ENCODE measurements at places on chromosomes 16 and 17. TPM values are rescaled to one million over a fixed set of nuclear protein-coding genes. Genes with fewer than 3 reads are reported as not detected.

DNA sequence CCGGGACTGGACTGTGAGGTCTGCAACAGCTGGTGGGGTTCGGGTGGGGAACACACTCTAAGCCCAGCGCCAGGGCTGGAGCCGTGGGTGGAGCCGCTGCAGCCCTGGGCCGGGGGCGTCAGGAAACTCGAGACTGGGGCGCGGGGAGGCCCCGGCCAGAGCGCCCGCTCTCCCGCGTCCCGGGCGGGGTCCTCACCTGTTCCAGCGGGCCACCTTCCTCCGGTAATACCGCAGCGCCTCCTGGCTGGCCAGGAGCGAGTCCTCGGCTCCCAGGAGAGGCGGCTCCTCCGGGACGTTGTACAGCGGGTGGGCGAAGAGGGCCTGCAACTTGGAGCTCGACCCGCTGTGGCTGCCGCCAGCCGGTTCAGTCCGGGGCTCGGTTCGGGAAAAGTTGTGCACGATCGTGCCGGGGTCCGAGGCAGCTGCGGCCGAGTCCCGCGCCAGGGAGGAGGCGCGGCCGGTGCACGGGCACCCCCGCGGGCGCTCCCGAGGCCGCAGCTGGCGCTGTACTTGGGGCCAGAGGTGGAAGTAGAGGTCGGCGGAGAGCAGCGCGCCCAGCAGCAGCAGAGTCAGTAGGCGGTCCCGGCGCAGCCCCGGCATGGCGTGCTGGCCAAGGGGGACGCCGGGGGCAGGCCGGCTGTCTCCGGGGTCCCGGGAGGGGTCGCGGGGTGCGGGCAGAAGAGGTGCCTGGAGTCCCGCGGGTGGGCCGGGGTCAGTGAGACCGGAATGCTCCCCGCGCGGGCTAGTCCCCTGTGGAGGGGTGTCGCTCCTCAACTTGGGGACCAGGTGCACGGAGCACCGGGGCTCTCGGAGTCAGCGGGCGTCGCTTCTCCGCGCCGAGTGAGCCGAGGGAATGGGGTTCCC is 868 bp downstream of the FAM20A start:
- no peak for DNase-seq

DNA sequence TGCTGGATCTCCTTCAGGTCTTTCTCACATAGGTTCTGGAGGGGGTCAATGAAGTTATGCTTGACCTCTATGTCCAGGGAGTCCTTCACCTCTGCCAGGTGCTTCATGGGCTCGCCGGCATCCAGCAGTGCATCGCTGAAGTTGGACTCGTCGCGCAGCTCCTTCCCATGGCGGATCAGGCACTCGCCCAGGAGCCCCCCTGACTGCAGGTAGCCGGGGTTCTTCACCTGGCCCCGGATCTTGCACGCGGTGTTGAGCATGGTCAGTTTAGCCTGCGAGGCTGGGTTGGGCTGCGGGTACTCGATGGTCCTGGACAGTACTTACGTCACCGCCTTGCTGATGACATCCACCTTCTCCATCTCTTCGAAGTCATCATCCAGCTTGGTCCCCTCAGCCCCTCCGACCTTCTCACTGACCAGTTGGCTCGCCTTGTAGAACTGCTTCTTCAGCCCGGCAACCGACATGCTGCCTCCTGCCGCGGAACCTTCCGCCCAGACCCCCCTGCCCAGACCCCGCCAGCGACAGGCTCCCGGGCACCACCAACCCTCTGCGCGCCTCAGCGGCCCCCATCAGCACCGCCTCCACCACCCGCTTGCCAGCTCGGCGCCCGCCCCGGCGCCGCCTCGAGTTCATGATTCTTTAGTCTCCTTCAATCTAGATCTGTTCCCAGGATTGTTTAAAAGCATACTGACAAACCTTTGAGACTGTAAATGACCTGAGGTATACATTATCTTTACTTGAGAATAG is 99.8 kb downstream of the KPNA2 start:
- DNase-seq = no peak

DNA sequence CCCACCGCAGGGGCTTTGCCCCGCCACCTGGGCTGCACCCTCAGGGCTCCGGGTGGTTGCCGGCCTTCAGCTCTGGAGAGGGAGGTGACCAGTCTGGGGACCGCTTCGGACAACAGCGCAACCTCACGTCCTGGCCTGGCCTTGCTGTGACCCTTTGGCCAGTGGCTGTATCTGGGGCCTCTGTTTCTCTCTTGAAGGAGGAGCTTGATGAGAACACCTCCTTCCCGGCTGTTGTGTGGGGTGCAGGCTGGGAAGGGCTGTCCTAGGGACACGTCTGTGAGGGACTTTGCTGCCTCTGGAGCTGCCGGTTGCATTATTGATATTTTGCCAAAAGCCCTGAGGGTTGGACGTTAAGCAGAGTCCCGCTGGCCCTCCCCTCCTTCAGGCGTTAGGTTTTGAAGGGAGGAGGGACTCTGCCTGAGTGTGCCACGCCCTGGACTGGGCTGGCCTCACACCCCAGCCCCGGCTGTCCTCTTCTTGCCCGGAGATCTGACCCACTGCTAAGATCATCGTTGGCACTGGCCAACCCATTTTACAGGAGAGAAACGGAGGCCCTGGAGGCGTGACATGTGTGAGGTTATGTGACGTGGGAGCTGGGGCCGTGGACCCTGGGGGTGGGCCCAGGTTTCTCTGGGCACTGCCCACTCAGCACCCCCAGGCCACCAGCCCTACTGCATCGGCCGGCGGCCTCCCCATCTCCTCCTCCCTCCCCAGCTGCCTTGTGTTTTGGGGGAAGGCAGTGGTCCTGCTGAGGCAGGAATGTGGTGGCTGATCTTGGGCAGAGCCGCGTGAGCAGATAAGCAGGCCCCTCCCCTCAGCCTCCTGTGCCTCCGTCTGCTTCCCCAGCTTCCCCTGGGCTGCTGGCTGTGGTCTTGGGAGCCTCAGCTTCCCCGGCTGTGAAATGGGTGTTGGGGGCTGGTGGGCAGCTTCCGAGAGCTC is 8.5 kb downstream of the ZFPM1 start:
- no peak for DNase-seq

GRCh38 chr16:1791943-1792812 is 1.3 kb downstream of the IGFALS start:
- peak; percentile 58 for DNase-seq

Gene CCL2
- total RNA-seq = 219 TPM

Gene SECTM1
- 22.2 TPM for total RNA-seq

DNA sequence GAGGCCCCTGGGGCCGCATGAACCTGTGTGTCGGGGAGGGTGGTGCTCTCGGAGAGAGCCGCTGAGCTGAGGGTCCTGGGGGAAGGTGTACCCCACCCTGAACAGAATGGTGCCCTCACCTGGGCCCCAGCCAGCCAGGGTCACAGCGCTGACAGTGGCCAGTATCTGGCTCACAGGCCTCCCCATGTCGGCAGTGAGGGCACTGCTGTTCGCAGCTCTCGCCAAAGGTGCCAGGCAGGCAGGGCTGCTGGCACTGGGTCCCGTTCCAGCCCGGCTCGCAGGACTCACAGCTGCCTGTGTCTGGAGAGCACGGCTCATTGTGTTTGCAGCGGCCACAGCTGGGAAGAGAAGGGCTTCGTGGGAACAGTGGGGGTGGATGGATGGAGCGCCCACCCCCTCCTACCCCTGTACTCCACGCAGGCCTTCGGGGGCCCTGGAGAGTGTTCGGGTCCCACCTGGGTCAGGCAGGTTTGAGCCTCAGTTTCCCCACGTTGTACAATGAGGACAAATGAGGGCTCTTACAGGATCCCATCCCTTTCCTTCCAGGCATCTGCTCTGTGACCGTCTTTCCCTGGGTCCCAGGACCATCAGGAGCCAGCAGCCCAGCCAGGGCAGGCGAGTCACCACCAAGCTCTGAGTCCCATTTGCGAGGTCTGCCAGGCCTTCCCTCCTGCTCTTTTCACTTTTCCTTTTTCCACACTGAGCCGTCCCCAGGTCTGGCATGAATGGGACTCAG is 5.0 kb downstream of the SCARF1 start:
- no peak for DNase-seq

- DNase-seq = peak; percentile 61
These were observed 28.3 kb upstream of the CDC42EP4 start for GRCh38 chr17:73340093-73340596.

DNA sequence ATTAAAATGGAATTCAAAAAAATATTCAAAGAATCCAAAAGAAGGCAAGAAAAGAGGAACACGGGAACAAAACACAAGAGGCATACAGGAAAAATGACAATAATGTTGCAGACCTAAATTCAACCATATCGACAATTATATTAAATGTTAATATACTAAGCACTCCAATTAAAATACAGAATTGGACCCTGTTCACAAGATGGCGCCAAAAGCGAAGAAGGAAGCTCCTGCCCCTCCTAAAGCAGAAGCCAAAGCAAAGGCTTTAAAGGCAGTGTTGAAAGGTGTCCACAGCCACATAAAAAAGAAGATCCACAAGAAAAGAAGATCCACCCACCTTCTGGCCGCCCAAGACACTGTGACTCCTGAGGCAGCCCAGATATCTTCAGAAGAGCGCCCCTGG is 6.3 kb upstream of the XAF1 start:
- no peak for DNase-seq

DNA sequence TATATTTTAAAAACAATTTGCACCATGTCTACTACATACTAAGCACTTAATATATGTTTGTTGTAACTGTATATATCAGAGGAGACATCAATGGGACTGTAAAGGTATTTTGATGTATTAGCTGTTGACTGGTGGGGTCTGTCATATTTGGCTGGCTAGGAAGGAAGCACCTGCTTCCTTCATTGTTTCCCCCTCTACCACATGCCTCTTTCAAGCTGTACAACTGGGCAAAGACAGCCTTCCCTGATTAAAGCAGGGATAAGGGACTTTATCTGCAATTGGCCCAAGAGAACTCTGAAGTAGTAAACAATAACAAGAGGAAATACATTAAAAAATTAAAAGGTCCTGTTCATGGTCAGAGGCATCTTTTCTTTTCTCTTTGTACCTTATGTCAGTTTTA is 5.5 kb upstream of the SLFN12L start:
- DNase-seq = no peak

DNA sequence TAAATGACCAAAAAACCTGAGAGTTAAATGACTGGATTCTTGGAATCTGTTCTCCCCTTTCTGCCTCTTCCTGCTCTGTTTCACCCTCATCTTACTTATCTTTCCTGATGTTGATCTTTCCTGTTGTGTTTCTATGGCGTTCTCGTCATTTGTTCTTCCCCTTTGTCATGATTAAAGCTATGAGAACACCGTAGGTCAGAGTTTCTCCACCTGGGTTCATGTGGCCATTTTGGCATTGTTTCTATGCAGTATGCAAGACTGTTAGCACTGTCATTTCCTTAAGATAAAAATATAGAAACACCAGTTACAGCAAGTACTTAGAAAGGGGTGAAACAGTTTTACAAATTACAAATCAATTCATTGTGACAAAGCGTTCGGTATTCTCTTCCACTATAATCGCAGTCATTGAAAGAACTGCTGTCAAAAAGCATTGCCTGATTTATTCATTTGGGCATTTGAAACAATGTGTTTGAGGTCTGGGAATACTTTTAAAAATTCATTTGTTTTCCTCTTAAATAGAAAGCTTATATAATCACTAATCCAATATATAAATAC is 166.0 kb downstream of the PHKB start:
- DNase-seq = no peak

All from sciatic nerve (tissue), 2 donors.